Uterus (tissue), 4 donors: ENCODE measurements at places on chromosomes 7 and 10. TPM values are rescaled to one million over a fixed set of nuclear protein-coding genes. Genes with fewer than 3 reads are reported as not detected.

DNA sequence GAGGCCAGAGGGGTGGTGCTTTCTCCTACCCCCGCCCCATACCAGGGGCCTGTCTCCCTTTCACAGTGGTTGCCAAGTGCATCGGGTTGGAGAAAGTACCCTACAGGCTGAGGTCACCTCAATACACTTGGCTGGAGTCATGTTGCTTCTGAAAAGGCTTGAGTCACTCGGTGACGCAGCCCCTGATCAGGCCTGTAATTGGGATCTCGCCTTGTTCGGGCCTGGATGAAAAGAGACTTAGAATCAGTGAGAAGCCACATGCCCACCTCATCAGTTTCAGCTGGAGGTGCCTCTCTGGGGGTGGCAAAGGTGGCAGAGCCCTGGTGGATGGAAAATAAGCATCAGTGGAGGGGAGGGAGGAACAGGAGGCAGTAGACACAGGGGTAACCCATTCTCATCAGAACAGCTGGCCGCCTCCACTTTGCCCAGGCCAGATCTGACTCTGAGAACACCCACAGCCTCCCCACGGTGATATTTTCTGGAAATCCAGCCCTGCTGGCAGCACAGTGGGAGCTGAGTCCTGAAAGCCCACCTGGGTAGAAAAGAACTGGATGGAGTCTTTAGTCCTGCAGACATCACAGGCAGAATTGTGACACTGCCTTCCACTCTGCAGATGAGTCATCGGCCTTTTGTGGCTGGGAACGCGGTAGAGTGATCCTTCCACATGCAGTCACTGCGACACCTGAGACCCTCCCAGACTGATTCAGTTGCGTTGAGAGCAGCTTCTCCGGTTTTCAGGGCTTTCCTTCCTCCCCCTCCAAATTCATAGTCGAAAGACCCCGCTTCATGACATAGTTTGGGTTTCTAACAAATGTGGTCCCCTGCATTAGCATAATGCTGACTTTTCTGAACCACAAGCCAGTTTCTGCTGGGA is 108.0 kb downstream of the GRK5 start:
- H3K27ac ChIP-seq, result no peak overlapping the region
- no peaks in the 10 kb centered on the region for H3K4me1 ChIP-seq
- H3K27me3 ChIP-seq, result no peaks in the 10 kb centered on the region

DNA sequence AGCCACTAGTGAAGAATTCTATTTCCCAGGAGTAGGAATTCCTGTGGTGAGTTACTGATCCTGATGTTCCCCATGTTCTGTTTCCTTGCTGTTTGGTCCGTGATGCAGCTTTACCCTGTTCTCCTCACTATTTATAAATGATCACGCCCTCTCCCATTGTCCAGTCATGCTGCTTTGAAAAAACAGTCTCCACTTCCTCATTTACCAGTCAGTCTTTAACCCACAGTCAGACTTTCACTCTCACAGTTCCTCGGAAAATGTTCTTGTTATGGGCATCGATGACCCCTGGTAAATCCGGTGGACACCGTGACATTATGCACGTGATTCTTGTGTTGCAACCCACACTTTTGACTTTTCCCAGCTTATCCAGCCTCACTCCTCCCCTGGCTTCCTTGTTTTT is 14.4 kb downstream of the SCIN start:
- no peaks in the 10 kb centered on the region for H3K36me3 ChIP-seq
- H3K4me1 ChIP-seq, result no peaks in the 10 kb centered on the region
- no peak overlapping the region for H3K27ac ChIP-seq
- no peak for DNase-seq

DNA sequence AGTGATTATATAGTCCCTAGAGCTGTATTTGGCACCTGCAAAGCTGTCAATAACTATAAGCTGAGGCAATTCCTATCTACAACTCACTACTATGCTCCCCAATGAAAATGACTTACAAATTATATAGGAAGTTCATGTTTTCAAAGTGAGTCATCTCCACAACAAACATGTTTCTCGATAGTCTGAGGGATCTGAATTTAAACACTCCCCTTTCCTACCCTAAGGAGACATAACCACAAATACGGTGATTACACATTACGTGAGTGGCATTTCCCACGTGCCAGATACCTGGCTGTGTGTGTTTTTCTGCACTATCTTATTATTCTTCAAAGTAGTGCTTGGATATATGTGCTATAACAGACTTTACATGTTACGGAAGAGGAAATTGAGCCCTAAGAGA is 122.5 kb upstream of the C1QL3 start:
- no peak for DNase-seq
- H3K27ac ChIP-seq, result no peak overlapping the region
- no peak overlapping the region for H3K4me3 ChIP-seq
- no peaks in the 10 kb centered on the region for H3K36me3 ChIP-seq
- no peaks in the 10 kb centered on the region for H3K27me3 ChIP-seq

- no peak for DNase-seq
- no peak overlapping the region for H3K27ac ChIP-seq
- H3K36me3 ChIP-seq, result no peaks in the 10 kb centered on the region
- no peaks in the 10 kb centered on the region for H3K4me1 ChIP-seq
Measured at GRCh38 chr7:7321681-7322080, 139.3 kb downstream of the C1GALT1 start.

DNA sequence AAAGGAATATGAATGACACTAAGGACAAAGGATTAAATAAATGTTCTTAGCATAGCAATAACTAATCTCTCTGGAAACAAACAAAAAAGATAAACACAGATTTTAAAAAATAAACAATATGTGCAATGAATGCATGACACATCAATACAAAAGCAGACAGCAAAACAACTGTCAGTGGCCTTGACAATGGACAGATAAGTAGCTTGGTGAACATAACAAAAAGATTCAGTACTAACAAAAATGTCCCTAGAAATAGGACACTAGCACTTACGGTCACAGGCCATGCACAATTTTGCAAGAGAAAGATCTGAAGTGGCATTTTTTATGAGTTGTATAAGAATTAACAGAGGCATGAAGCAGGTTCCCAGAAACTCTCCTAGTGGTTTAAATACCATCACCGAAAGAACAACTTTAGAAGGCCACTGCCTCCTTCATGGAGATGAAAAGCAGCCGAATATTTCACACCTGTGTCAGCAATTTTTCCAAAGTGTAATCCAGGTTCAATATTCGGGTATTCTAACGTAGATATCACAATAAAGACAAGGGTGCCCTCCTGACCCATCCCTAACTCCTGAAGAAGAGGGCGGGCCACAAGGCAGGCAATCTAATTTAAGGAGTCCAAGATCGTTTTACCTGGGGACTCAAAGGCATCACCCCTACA is 231.3 kb upstream of the MKLN1 start:
- peak overlapping the region; percentile 15 for H3K27ac ChIP-seq
- H3K27me3 ChIP-seq, result no peaks in the 10 kb centered on the region
- no peaks in the 10 kb centered on the region for H3K36me3 ChIP-seq
- peaks cover 5% of the 10 kb centered on the region for H3K4me1 ChIP-seq
- no peak overlapping the region for H3K4me3 ChIP-seq

- no peak overlapping the region for H3K4me3 ChIP-seq
- H3K27me3 ChIP-seq, result no peaks in the 10 kb centered on the region
- H3K36me3 ChIP-seq, result no peaks in the 10 kb centered on the region
Measured at GRCh38 chr7:74297516-74298233, 8.5 kb downstream of the CLIP2 start.

- no peak overlapping the region for H3K4me3 ChIP-seq
- no peak overlapping the region for H3K27ac ChIP-seq
- no peaks in the 10 kb centered on the region for H3K27me3 ChIP-seq
- DNase-seq, result no peak
- H3K36me3 ChIP-seq, result no peaks in the 10 kb centered on the region
- H3K4me1 ChIP-seq, result no peaks in the 10 kb centered on the region
Measured at GRCh38 chr7:12369072-12369471, 34.6 kb downstream of the VWDE start.

GRCh38 chr10:73635781-73636180 is 5.5 kb downstream of the MYOZ1 start:
- H3K4me3 ChIP-seq, result no peak overlapping the region
- no peaks in the 10 kb centered on the region for H3K27me3 ChIP-seq
- no peaks in the 10 kb centered on the region for H3K4me1 ChIP-seq
- H3K36me3 ChIP-seq, result no peaks in the 10 kb centered on the region
- DNase-seq, result no peak

DNA sequence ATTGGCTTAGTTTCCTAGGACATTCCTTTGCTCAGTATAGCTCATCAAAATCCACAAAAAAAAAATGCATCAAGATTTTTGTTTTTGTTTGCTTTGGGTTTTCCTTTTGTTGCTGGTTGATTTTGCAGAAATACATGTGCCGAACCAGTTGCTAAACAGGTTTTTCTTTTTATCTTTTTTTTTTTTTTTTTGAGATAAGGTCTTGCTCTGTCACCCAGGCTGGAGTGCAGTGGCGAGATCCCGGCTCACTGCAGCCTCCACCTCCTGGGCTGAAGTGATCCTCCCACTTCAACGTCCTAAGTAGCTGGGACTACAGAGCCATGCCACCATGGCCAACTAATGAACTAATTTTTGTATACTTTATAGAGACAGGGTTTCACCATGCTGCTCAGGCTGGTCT is 8.3 kb downstream of the CSTF2T start:
- DNase-seq, result no peak
- no peaks in the 10 kb centered on the region for H3K27me3 ChIP-seq
- H3K4me3 ChIP-seq, result no peak overlapping the region
- no peak overlapping the region for H3K27ac ChIP-seq
- H3K36me3 ChIP-seq, result no peaks in the 10 kb centered on the region
- H3K4me1 ChIP-seq, result no peaks in the 10 kb centered on the region

DNA sequence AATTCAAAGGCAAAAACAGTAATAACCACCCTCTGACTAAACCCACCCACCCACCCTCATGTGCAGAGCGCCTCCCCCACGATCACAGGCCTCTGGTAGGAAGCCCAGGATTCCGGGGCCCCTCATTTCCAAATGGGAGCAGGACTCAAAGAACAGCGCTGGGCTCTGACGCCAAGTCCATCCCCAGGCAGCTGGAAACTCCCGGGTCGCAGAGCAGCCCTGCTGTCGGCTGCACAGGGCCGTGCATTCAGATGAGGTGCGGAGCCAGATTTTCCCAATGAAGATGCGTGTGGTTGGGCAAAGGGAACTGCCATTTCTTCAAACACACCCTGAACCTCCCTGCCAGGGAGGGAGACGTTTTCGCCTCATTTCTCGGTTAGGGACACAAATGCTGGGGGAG is 152.3 kb downstream of the MAD1L1 start:
- no peak for DNase-seq
- no peak overlapping the region for H3K4me3 ChIP-seq
- peaks cover 4% of the 10 kb centered on the region for H3K4me1 ChIP-seq
- H3K27ac ChIP-seq, result no peak overlapping the region

- H3K4me3 ChIP-seq, result no peak overlapping the region
- peak overlapping the region; percentile 79 for H3K27ac ChIP-seq
- DNase-seq, result peak; percentile 78
- H3K27me3 ChIP-seq, result no peaks in the 10 kb centered on the region
Measured at GRCh38 chr10:29642990-29643389, 8.2 kb upstream of the SVIL start.

DNA sequence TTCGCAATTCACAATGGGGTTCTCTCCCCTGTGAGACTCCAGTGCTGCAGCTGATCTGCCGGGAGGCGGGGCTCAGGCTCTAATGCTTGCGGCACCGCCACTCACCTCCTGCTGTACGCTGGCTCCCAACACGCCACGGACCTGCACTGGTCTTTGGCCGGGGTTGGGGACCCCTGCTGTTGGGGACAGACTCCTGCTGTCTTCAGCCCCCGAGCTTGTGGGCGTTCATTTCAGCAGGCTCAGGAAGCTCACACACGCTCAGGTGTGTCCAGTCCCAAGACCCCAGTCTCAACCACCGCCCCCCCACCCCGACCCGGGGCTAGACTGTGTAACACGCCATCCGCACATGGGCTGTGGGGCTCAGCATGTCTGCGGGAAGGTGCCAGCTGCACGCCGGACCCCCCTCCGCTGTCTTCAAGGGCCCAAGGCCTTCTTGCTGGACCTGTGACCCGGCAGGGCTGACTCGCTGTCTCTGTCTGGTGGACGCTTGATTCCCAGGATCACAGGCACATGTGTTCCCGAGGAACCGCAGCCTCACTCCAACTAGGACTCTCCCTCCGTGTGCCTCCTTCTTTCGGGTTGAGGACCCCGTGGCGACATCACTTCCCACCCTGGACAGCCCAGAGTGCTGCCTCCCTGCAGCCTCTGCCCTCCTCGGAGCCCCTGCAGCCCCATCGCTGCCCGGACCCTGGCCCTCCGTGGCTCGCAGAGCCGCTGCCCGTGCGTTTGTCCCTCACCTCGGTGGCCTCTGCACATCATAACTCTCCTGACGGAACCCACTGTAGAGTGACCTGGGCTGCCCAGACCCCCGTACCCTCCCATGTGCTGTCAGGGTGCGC is 106.4 kb downstream of the DNAJB6 start:
- H3K27me3 ChIP-seq, result no peaks in the 10 kb centered on the region
- no peaks in the 10 kb centered on the region for H3K36me3 ChIP-seq
- no peak overlapping the region for H3K4me3 ChIP-seq
- no peak overlapping the region for H3K27ac ChIP-seq
- H3K4me1 ChIP-seq, result no peaks in the 10 kb centered on the region

GRCh38 chr7:38335492-38336147 is 62.2 kb upstream of the TARP start:
- H3K27ac ChIP-seq, result no peak overlapping the region
- peak; percentile 62 for DNase-seq
- H3K4me1 ChIP-seq, result no peaks in the 10 kb centered on the region
- H3K36me3 ChIP-seq, result no peaks in the 10 kb centered on the region
- no peaks in the 10 kb centered on the region for H3K27me3 ChIP-seq

- no peaks in the 10 kb centered on the region for H3K27me3 ChIP-seq
- no peaks in the 10 kb centered on the region for H3K4me1 ChIP-seq
- no peak overlapping the region for H3K27ac ChIP-seq
Measured at GRCh38 chr7:123998921-123999320, 33.9 kb downstream of the TMEM229A start.

GRCh38 chr10:17793823-17794644 is 15.1 kb upstream of the MRC1 start:
- H3K27me3 ChIP-seq, result no peaks in the 10 kb centered on the region
- no peaks in the 10 kb centered on the region for H3K4me1 ChIP-seq
- no peaks in the 10 kb centered on the region for H3K36me3 ChIP-seq
- no peak overlapping the region for H3K27ac ChIP-seq

GRCh38 chr10:112269266-112269665 is 13.9 kb upstream of the TECTB start:
- no peak overlapping the region for H3K27ac ChIP-seq
- H3K4me3 ChIP-seq, result no peak overlapping the region
- no peaks in the 10 kb centered on the region for H3K27me3 ChIP-seq
- H3K36me3 ChIP-seq, result no peaks in the 10 kb centered on the region

DNA sequence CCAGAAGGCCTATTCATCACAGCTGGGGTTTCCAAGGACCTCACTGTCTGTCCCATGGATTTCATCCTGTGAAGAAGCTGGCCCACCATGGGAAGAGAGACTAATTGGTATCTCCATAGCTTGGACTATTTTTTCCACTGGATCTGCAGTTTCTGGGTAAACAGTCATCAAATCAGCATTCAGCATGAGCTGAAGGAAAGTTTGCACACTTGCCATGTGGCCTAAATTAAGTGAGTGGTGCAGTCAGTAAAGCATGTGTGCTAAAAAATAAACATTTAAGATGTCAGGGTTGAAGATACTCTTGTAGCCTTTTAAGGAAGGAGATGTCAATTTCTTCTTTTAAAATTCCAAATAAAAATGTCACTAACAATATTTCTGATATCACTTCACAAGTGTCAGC is 381.1 kb upstream of the ZMIZ1 start:
- no peak overlapping the region for H3K27ac ChIP-seq
- H3K27me3 ChIP-seq, result no peaks in the 10 kb centered on the region
- no peak overlapping the region for H3K4me3 ChIP-seq
- H3K4me1 ChIP-seq, result no peaks in the 10 kb centered on the region
- H3K36me3 ChIP-seq, result no peaks in the 10 kb centered on the region

CPA1 gene
- total RNA-seq, result 0.46 TPM

TSPAN14 gene
- 72.8 TPM for total RNA-seq

SMARCD3 gene
- 55.5 TPM for total RNA-seq

IDI2 gene
- not detected for total RNA-seq

AKR1C4 gene
- total RNA-seq, result not detected

A1CF gene
- not detected for total RNA-seq
